ENCODE measurements at places on chromosomes 7 and 10. TPM values are rescaled to one million over a fixed set of nuclear protein-coding genes. Genes with fewer than 3 reads are reported as not detected.
A peak's percentile ranks its signal among the peaks of the same experiment; 100 is the strongest.

DNA sequence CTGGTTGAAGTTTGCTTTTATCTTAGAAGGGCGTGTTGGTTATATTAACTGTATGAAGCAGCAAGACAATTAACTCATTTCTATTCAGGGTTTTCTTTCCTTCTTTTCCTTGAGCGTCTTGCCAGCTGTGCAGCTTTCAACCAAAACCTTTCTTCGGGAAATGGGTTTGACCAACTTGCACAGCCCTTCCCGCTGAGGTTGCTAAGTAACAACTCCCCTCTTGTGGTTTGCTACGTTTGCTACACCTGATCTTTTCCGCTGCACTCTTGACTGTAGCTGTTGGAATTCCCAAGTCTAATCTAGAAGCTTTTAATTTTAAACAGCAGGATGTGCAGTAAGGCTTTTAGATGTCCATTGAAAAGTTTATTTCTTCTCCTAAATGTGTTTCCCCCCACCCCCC is 116.9 kb downstream of the CDCA7L start:
- H3K4me1 ChIP-seq = peaks cover 2% of the 10 kb centered on the region
- H3K36me3 ChIP-seq = no peaks in the 10 kb centered on the region
- H3K27me3 ChIP-seq = no peaks in the 10 kb centered on the region
- DNase-seq = no peak

Gene TMEM213
- not detected for total RNA-seq

DNA sequence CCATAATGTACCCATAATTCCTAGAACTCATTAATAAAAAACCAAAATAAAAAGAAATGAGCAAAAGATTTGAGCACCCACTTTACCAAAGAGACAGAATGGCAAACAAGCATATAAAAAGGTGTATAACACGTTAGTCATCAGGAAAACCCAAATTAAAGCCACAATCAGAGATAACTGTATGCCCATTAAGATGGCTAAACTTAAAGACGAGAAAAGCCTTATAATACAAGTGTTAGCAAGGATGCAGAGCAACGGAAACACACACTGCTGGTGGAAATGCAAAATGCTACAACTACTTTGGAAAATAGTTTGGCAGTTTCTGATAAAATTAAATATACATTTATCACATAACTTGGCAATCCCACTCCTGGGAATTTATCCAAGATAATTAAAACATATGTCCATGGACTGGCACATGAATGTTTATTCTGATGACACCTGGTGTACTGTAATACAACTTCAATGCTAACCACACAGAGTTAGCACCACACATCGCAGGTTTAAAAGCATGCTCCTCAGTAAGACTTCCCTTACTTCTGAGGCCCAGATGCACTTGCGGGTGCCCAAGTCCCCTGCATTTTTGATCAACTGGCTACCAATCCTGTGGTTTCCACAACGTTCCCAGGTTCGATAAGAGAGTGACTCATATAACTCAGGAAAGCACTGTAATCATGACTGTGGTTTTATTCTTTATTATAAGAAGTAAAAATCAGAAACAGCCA is 158.6 kb downstream of the SNX13 start:
- H3K4me3 ChIP-seq = no peak overlapping the region
- H3K27me3 ChIP-seq = no peaks in the 10 kb centered on the region
- no peaks in the 10 kb centered on the region for H3K36me3 ChIP-seq

DNA sequence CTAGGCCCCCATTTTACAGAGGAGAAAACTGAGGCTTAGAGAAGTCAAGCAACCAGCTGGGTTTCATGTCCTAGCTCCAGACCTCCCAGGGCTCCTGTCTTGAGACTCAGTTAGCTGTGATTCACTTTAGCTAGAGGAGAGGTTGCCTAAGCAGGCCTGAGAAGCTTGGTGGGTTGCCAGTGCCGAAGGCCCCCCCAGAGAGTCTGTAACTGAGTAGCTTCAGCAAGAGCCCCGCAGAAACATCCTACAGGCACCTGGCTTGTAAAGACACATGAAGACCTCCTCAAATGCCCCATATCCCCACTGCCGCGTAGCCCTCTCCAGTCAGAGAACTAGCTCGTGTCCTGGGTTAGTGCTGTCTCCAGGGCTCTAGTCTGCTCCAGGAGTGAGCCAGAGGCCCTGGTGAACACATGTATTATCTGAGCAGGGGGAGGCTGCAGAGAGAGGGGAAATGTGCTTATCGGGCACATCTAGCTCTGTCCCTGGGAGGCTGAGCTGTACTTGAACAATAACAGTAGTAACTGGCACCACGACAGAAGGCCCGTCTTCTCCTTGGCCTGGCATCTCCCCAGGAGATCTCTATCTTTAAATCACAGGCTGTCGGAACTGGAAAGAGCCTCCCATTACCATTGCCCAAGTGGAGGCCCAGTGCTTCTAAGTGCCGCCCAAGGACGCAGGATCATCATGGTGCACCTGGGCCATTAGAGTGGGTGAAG is 28.9 kb downstream of the UNC5B start:
- no peaks in the 10 kb centered on the region for H3K27me3 ChIP-seq
- H3K4me1 ChIP-seq = no peaks in the 10 kb centered on the region
- no peaks in the 10 kb centered on the region for H3K36me3 ChIP-seq

- H3K27me3 ChIP-seq = no peaks in the 10 kb centered on the region
- no peak overlapping the region for H3K4me3 ChIP-seq
- no peaks in the 10 kb centered on the region for H3K36me3 ChIP-seq
- H3K4me1 ChIP-seq = no peaks in the 10 kb centered on the region
- DNase-seq = no peak
- H3K27ac ChIP-seq = no peak overlapping the region
These were observed 26.8 kb downstream of the TSPAN15 start for GRCh38 chr10:69477968-69478597.

Gene HIF1AN
- total RNA-seq = 45.9 TPM

Gene OR2A5
- total RNA-seq = not detected

DNA sequence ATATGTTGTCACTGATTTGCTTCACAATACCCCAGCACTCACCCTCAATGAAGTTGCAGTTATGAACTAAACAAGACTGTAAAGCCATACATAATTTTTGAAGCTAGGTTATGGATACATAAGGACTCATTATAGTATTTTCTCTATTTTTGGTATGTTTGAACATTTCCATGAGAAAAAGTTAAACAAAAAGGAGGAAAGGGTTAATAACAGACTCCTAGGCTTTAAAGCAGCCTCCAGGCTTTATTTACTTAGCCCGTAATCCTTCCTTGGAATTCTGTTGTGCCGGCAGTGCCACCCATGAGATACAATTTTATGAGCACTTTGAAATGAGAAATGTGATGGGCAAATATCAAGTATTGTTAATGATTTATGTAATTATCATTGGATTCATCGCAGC is 2.1 kb upstream of the DENND11 start:
- H3K4me3 ChIP-seq = no peak overlapping the region
- DNase-seq = no peak

DNA sequence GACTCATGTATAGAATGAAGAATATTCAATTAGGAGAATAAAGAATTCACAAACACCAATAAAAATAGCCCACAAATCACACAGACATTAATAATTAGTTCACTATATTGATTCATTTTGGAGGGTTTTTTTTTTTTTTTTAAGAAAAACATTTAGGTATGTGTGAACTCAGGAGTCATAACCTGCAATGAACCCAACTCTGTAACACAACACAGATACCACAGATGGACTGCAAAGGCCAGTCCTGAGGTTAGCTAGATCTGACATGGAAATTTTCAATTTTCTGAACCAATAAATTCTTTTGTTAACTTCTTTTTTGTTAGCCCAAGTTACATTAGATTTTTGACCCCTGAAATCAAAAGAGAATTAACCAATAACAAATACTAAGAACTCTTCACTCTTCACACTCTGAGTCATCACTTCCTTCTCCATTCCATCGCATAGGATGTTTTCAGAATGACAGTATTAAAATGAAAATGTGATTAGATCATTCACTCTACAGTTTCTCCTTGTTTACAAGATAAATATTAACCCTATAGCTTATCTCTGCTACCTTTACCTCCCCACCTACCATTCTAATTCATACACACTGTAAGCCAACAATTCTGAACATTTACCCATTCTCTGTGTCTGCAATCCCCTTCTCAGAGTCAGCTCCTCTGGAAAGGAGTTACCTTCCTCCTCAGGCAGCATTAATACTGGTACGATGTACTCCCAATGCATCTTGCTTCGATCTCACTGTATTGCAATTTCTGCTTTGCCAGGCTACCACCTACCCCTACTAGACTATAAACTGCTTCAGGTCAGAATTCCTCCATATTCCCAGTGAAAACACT is 141.5 kb downstream of the LRRN3 start:
- no peaks in the 10 kb centered on the region for H3K27me3 ChIP-seq
- H3K27ac ChIP-seq = peak overlapping the region; percentile 17
- no peak overlapping the region for H3K4me3 ChIP-seq
- DNase-seq = no peak
- H3K4me1 ChIP-seq = peaks cover 7% of the 10 kb centered on the region
- H3K36me3 ChIP-seq = peaks cover 8% of the 10 kb centered on the region

- no peak for DNase-seq
- no peaks in the 10 kb centered on the region for H3K36me3 ChIP-seq
- no peak overlapping the region for H3K4me3 ChIP-seq
These were observed 68.9 kb upstream of the NMT2 start for GRCh38 chr10:15237351-15237750.

DNA sequence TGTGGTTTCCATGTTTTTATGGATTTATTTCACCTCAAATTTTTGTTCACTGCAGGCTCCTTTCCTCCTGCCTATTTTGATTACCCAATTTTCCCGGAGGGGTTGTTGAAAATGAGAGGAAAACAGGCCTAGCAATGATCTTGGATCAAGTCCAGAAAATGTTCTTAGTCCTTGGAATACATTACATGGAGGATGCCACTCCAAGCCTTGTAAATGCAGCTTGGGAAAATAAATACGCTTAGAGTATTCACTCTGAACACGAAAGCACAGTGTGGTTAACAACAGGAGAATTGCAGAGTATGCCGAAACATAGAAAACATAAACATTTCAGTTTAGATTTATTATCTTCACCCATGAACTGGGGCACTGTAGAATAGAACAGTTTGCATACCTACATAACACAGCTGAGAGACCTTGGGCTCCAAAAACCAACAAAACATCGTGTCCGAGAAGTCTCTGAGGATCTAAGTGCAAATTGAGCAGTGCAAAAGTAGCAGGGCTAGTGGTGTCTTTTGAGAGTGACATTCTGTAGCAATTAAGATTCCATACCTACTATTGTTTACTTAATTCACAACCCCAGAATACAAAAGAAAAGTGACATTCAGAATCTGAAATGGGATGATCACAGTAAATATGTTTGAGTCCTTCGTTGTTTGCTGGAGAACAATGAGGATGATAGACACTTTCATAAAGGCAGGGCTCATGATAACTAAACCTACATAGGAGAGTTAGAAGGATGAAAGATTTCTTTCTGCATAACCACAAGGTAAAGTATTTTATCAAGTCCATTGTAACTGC is 7.6 kb upstream of the CD36 start:
- DNase-seq = no peak
- H3K36me3 ChIP-seq = no peaks in the 10 kb centered on the region
- no peak overlapping the region for H3K27ac ChIP-seq
- H3K27me3 ChIP-seq = no peaks in the 10 kb centered on the region
- no peaks in the 10 kb centered on the region for H3K4me1 ChIP-seq

DNA sequence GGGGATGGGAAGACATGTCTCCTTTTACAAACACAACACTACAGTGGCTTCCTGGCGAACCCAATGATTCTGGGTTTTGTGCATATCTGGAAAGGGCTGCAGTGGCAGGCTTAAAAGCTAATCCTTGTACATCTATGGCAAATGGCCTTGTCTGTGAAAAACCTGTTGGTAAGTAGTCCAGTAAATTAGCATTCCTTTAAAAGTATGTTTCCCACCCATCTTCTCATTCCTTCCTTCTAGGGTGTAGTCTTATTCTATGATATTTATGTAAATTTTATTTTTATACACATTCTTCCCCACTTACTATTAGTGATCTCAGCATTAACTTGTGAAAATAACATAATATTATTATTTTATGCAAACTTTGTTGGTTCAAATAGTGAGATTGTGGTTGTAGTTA is 206.9 kb downstream of the ATRNL1 start:
- no peak overlapping the region for H3K4me3 ChIP-seq
- H3K27ac ChIP-seq = no peak overlapping the region
- H3K27me3 ChIP-seq = no peaks in the 10 kb centered on the region
- no peaks in the 10 kb centered on the region for H3K4me1 ChIP-seq
- no peaks in the 10 kb centered on the region for H3K36me3 ChIP-seq
- no peak for DNase-seq

GRCh38 chr7:80721883-80722615 is 83.6 kb downstream of the CD36 start:
- H3K36me3 ChIP-seq = no peaks in the 10 kb centered on the region
- no peak for DNase-seq
- no peaks in the 10 kb centered on the region for H3K27me3 ChIP-seq
- H3K4me1 ChIP-seq = no peaks in the 10 kb centered on the region

GRCh38 chr10:86941426-86941825 is 16.0 kb downstream of the MMRN2 start:
- no peaks in the 10 kb centered on the region for H3K27me3 ChIP-seq
- no peak overlapping the region for H3K4me3 ChIP-seq
- no peak for DNase-seq
- no peaks in the 10 kb centered on the region for H3K36me3 ChIP-seq
- no peaks in the 10 kb centered on the region for H3K4me1 ChIP-seq
- no peak overlapping the region for H3K27ac ChIP-seq

DNA sequence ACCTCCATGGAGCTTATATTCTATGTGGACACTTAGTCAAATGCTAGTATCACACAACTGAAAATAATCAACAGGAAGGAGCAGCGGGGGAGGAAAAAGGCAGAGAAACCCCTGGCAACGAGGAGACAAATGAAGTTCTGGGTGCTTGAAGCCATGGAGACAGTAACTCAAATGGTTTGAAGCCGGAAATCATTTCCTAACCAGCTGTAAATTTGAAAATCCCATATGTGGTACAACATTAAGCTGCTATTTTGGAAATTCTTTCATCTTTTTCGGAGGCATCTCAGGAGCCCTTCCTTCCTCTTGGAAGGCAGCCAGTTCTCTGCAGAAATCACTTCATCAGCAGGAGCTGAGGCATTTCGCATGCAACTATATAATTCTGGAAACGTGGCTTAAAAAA is 91.4 kb downstream of the PPP1R3C start:
- H3K4me1 ChIP-seq = no peaks in the 10 kb centered on the region
- H3K36me3 ChIP-seq = no peaks in the 10 kb centered on the region
- no peak for DNase-seq
- no peak overlapping the region for H3K27ac ChIP-seq

DNA sequence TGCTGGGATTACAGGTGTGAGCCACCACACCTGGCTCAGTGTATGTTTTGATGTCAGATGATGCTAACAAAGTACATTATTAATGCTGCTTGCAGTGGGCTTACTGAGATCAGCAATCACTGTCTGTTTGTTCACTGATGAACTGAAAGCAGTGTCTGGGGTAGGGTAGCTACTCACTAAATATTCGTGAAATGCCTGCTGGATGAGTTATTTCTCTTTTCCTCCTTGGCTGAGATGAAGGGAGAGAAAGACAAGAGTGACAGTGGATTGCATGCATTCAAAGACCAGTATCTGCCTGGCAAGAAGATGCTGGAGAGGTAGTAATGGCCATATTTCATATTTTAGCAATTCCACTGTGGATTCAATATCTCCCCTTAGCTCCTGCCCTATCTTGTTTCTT is 32.3 kb downstream of the FAM107B start:
- no peak for DNase-seq
- no peaks in the 10 kb centered on the region for H3K27me3 ChIP-seq
- H3K36me3 ChIP-seq = peaks cover 3% of the 10 kb centered on the region
- H3K4me1 ChIP-seq = peaks cover 28% of the 10 kb centered on the region
- H3K27ac ChIP-seq = peak overlapping the region; percentile 78
